H7 (cell line): ENCODE measurements at places on chromosomes 12 and 14. TPM values are rescaled to one million over a fixed set of nuclear protein-coding genes. Genes with fewer than 3 reads are reported as not detected.

- no peak for DNase-seq
Measured at GRCh38 chr12:57724003-57724935, 14.3 kb downstream of the AGAP2 start.

GRCh38 chr12:34297126-34297789, 275.0 kb downstream of the ALG10 start:
- no peak for DNase-seq

- no peak for DNase-seq
Measured at GRCh38 chr14:68369281-68370056, 423.4 kb downstream of the ZFP36L1 start.

Gene LRRC9
- total RNA-seq, result 0.30 and 0.38 TPM in 2 replicates

DNA sequence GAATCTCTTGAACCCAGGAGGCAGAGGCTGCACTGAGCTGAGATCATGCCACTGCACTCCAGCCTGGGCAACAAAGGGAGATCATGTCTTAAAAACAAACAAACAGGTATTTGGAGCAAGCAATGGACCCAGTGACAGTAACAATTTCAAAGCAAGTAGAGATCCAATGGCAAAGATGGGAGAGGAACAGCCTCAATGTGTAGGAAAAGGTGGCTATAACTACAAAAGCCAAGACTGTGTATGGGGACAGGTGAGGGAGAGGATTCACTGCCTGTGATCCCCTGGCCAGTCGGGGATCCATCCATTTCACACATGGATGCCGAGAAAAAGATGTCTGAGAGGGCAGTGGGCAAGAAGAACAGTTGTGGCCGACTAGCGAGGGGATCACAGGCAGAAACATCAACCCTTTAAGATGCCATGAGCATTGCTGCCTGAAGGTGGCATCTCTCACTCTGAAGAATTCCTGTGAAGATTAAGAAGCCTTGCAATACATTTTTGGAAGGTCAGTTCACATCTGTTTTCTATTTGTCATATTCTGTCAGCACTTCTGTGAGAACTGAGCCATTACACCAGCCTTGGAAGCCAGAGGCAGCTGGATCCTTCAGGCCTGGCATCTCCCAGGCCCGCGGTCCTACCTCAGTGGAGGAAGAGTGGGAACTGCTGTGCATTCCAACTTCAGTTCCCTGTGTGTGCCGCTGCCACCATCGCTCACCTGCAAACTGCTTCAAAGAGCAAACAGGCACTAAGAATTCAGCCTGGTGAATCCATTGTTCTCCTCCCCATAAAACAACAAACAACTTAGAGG, 54.5 kb upstream of the FRS2 start:
- peak; percentile 44 for DNase-seq

- DNase-seq, result peak; percentile 92
Measured at GRCh38 chr12:31590642-31591379, at the start of gene DENND5B. Gene DENND5B, minus strand, starts transcription at chr12:31591136. Its CDS starts 304 bp downstream, at chr12:31590832.
